ENCODE measurements at places on chromosomes 1 and 21. TPM values are rescaled to one million over a fixed set of nuclear protein-coding genes. Genes with fewer than 3 reads are reported as not detected.

Gene GJA9
- total RNA-seq, result not detected

Gene C8A
- total RNA-seq, result not detected

Gene KRTAP13-2
- not detected for total RNA-seq

Gene HFM1
- total RNA-seq, result not detected

Gene DAB1
- total RNA-seq, result 62.7 TPM

GRCh38 chr1:16387201-16388188, 20.5 kb downstream of the SZRD1 start:
- no peak for DNase-seq

DNA sequence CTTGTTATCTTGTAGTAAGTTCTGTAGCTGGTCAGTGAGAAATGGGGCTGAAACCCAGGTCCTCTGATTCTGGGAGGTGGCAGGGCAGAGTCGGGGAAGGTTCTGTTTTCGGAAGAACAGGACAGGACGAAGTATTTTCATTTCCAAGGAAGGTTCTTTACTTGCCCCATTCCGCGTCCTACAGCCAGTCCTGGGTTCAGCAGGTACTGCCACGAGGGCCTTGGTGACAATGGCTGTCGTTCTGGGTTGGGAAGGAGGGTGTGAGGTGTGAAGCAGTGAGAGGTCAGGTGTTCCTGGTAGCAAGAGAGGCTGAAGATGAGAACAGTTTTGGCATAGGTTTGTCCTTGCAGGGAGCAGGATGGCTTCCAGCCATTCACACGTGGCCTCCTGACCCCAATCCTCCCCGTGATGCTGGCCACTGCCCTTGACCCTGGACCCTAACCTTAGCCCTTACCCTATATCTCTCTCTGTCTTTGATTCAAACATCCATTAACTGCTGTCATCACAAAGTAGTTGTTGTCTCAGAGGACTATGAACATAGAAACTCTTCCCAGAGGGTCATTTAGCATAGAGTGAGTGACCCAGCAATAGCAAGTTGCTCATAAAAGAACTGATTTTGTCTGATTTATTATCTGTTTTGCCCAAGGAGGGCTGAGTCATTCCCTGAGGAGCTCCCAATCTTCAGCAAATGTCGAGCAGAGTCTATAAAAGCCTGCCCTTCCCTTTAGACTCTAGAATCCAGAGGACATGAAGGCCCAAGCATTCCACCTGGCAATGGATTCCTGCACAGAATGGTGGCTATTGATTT, 25.0 kb downstream of the VASH2 start:
- no peak for DNase-seq

GRCh38 chr1:96568639-96569038, 152.9 kb upstream of the PTBP2 start:
- no peak for DNase-seq

DNA sequence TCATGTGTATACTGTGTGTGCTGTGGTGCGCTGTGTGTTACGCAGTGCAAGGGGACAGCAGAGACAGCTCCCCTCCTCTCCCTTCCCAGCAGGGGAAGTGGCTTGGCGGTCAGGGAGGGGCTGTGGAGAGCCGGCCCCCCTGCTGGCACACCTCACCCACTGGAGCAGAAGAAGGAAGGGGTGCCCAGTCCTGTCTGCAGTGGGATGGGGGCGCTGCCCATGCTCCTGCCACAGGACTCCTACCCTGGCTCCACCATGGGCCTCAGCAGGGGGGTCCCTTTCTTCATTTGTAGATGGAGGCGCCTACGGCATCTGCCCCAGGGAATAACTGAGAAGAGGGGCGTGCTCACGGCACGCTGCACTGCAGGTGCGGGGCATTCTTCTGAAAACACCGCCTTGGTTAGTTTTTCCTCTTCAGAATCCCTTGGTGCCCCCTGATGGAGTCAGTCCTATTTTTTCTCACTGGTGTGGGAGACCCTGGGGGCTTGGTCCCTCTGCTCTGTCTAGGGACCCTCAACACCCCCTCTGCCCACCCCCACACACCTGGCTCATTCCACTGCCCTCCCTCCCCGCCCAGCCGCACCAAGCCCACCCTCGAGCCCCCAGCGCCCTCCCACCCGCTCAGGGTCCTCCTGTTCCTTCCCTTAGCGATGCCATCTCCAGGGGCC, 13.8 kb upstream of the LDLRAP1 start:
- no peak for DNase-seq

DNA sequence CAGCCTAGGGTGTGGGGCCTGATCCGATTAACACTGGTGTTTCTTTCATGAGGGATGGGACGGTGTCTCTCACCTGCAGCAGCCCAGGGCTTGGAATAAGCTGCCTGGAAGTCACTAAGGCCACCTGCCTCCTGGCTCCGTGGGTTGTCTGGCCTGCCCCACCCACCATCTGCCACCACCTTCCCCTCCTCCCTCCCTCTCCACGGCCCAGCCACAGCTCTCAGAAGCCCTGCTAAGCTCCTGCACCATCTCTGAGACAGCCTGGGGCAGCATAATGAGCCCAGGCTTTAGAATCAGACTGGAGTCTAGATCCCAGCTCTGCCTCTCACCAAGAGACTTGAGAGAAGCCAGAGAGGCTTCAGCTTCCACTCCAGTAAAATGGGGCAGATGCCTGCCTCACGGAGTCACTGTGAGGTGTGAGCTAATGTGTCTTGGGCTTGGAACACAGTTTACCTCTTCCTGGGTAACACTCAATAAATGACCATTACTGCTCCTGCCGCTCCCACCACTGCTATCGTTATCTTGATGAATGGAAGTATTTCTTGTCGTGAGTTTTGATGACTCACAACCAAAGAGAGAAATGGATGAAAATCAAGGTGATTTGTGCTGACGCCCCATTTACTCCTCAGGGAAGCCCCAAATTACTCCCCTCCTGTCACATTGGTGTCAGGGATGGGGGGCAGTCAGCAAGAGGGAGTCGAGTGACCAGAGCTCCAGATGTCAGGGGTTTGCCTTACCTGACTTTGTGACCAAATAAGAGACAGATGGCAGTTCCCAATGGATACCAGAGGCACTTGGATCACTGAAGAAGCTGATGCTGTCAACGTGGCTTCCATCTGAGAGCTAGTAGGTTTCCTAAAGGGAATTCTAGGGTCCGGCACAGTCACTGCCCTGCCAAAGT, 23.5 kb upstream of the C1QA start:
- no peak for DNase-seq

GRCh38 chr1:207654320-207654719, 9.4 kb downstream of the CR1L start:
- no peak for DNase-seq

DNA sequence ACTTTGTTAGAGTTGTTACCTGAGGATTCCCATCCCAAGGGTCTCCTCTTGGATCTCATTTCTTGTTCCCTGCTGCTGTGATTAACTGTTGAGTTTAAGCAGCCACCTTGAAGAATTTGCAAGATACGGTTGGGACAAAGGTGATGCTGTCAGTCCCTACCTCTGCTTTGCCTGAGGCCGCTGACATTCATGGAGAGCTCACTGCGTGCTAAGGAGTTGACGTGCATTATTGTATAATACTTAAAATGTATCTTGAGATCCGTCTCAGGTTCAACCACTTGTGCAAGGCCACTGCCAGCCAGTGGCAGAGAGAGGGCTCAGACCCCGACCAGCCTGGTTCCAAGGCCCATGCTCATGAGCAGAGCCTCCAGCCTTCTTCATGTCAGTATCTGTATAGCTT, 14.2 kb downstream of the DOP1B start:
- no peak for DNase-seq

DNA sequence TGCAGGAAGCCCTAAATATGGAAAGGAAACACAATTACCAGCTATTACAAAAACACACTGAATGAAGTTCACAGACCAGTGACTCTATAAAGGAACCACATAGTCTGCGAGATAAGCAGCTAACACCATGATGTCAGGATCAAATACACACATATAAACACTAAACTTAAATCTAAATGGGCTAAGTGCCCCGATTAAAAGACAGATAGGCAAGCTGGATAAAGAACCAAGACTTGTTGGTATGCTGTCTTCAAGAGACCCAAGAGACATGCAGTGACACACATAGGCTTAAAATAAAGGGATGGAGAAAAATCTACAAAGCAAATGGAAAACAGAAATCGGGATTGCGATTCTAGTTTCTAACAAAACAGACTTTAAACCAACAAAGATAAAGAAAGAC, 121.9 kb downstream of the SLC5A9 start:
- DNase-seq, result no peak

DNA sequence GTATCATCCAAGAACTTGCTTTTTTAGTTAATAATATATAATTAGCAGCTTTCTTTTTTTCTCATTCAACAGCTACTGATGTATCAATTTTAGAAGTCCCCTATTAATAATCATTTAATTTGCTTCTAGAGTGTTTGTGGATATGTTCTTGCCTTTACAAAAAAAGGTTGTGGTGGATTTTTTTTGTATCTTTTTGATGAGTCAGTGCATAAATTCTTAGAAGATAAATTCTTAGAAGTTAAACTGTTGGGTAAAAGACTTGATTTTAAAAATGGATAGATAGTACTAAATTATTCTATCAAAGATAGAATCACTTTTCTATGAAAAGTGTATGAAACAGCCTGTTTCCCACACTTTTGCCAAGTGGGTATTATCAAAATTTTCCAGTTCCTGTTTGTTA, 11.9 kb downstream of the FGGY start:
- no peak for DNase-seq

DNA sequence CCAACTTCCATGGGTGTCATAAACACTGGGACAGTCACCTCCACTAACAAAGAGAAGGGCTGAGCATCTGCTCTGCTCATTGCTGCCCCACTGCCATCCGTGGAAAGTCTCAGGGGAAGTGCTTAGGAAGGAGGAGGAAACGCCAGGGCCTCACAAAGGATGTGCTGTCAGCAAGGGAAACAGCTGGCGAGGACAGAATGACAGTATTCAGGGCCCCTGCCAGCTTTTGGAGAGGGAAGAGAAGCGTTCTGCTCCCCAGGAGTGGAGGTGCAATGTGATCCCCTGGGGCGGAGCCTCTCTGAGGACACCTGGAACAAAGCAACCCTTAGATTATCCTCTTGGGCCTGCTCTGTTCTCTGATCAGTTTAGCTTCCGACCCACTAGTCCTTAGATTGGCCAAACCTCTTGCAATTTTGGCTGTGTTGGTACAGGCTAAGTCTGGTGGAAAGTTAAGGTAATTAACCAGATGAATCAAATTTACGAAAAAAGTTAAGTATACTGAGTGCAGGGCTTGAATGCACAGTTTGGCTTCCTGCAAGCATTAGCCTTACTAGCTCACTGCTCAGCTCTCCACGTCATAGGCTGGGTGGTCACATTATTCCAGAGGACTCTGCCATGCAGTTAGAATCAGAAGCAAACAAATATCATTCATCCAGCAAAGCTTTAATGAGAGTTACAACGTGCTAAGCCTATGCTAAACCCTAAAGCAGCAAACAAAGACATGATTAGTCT, 170.2 kb upstream of the NFIA start:
- no peak for DNase-seq

GRCh38 chr1:200351826-200352549, 57.8 kb downstream of the ZNF281 start:
- DNase-seq, result no peak

GRCh38 chr1:46466477-46467182, 23.0 kb upstream of the DMBX1 start:
- no peak for DNase-seq
